Activated CD4-positive, alpha-beta T cell treated with anti-CD3 and anti-CD28 coated beads, Interleukin-2, amount 10 ng/mL, durations not matched to agents 24 days and 14 days (primary cell): ENCODE measurements at places on chromosomes 2 and 18. TPM values are rescaled to one million over a fixed set of nuclear protein-coding genes. Genes with fewer than 3 reads are reported as not detected.

GRCh38 chr2:26175466-26176278, 2.8 kb downstream of the GAREM2 start:
- DNase-seq = no peak
- H3K36me3 ChIP-seq = peaks cover 3% of the 10 kb centered on the region
- no peak overlapping the region for H3K4me3 ChIP-seq
- peaks cover 52% of the 10 kb centered on the region for H3K27me3 ChIP-seq
- no peak overlapping the region for H3K27ac ChIP-seq

GRCh38 chr2:94990956-94991355, 34.6 kb upstream of the MAL start:
- DNase-seq = no peak
- H3K4me3 ChIP-seq = no peak overlapping the region
- peaks cover 23% of the 10 kb centered on the region for H3K27me3 ChIP-seq
- H3K4me1 ChIP-seq = no peaks in the 10 kb centered on the region
- H3K27ac ChIP-seq = no peak overlapping the region
- H3K36me3 ChIP-seq = no peaks in the 10 kb centered on the region

The TLX2 gene
- 0.54 and 0.70 TPM in 2 replicates for total RNA-seq

GRCh38 chr2:28152585-28153280, 239.9 kb upstream of the FOSL2 start:
- no peak for DNase-seq
- H3K4me1 ChIP-seq = no peaks in the 10 kb centered on the region
- H3K4me3 ChIP-seq = no peak overlapping the region
- H3K36me3 ChIP-seq = peaks cover 34% of the 10 kb centered on the region

DNA sequence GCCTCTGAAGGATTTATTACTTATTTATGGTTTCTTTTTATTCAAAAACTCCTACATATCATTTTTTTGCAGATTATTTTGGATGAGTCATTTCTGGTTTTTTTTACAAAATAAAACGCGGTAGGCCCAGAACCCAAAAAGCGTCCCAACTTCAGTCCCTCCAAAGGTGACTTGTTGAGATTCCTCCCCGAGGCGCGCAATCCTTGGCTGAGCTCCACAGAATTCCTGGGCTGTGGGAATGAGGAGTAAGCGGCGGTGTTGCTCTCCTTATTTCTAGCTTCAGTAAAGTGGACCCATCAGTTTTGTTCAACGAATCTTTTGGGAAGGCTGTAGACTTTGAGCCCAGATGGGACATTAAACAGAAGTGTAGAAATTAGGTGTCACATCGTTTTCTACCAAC, 67.0 kb upstream of the RMP24 start:
- no peaks in the 10 kb centered on the region for H3K4me1 ChIP-seq
- no peak overlapping the region for H3K27ac ChIP-seq
- H3K4me3 ChIP-seq = no peak overlapping the region

The SNORC gene
- total RNA-seq = 1.0 and 1.2 TPM in 2 replicates

The MEX3C gene
- 57.4 and 62.6 TPM in 2 replicates for total RNA-seq

DNA sequence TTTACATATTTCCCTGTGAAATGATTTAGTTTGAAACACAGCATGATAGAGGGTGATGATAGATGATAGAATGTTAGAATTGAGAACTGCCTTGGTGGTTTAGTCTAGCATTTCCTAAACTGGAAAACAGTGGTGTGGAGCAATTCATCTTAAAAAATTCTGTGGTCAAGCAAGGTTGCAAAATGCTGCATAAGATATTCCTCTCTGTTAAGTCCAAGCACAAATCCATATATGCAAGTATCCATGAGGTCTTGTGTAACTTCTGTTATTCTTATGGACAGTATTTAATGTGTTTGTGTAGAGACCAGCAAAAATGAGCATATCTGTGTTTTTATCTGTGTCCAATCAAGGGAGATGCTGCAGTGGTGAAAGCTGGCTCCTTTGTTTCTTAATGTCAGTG, 30.0 kb downstream of the CPS1 start:
- H3K4me1 ChIP-seq = no peaks in the 10 kb centered on the region
- no peaks in the 10 kb centered on the region for H3K27me3 ChIP-seq
- no peak overlapping the region for H3K4me3 ChIP-seq

- H3K4me1 ChIP-seq = no peaks in the 10 kb centered on the region
- no peak overlapping the region for H3K27ac ChIP-seq
- DNase-seq = no peak
- H3K4me3 ChIP-seq = no peak overlapping the region
These were observed 10.4 kb downstream of the CIB4 start for GRCh38 chr2:26630669-26631360.

DNA sequence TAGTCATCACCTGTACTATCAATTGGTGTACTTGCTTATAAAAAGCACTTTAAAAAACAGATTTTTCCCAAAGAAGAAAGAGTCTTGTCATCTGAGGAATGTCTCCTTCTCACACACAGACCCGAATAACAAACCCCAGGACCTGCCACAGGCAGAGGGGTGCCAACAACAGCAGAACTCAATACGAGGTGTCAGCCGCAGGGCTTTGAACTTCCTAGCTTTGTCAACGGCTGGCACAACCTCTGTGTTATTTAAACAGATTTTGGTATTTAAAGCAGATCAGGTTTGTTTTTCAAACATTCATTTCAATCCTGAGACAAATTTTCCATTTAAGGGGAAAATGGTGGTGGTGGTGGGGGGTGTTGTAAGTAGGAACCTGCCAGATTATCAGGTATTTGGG, 138.4 kb upstream of the RIOK3 start:
- H3K4me1 ChIP-seq = peaks cover 22% of the 10 kb centered on the region
- no peaks in the 10 kb centered on the region for H3K27me3 ChIP-seq
- no peak for DNase-seq
- no peak overlapping the region for H3K27ac ChIP-seq
- peaks cover 7% of the 10 kb centered on the region for H3K36me3 ChIP-seq

The MDH1B gene
- total RNA-seq = 0.12 and 0.47 TPM in 2 replicates

GRCh38 chr2:71603851-71604725, 150.7 kb downstream of the DYSF start:
- H3K36me3 ChIP-seq = no peaks in the 10 kb centered on the region
- no peak for DNase-seq
- H3K4me3 ChIP-seq = peak overlapping the region; percentile 9

The ZNF514 gene
- total RNA-seq = 8.2 and 8.3 TPM in 2 replicates

DNA sequence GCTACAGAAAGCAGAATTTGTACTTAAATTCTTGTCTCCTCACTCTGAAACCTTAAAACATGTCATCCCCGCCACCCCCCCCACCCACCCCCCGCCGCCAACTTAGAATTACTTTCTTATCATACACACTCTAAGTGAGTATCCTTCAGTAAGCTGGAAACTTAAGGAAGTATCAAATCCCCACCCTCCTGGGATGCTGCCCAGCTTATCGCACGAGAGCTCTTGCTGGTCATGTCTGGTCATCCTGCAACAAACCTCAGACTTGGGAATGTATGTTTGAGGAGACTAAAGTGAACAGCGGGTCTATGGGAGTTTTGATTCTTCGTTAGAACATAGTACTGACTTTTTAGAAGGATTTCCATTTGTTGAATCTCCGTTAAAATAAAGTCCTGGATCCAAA, 203.3 kb downstream of the PTGR3 start:
- no peaks in the 10 kb centered on the region for H3K36me3 ChIP-seq
- no peaks in the 10 kb centered on the region for H3K27me3 ChIP-seq

The CD302 gene
- 0.54 and 0.72 TPM in 2 replicates for total RNA-seq

The MYCN gene
- total RNA-seq = 0.12 TPM in 1 of 2 replicates, not detected in the other

DNA sequence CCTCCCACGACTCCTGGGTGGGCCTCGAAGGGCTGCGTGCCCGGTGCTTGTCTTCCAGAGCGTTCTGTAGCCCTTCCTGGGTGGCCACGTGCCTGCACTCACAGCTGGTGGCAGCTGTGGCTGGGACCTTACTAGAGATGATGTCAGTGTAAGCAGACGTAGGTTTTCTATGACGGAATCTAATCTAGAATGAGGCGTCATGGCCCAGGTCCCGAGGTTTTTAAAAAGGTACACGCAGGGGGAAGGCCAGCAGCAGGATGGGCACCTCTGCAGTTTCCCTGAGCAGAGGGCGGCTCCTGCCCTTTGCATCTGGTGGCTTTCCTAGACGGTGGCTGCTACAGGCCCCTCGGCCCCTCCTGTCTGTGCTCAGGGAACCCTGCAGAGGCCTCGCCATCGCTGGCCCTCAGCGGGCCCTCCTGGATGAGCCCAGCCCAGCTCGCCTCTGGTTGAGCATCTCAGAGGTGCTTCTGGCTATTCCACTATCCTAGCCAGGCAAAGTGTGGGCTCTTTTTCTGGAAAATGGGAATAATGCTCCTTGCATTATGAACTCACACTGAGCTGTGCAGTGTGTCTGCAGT, 49.6 kb upstream of the PXDN start:
- no peak for DNase-seq
- H3K4me3 ChIP-seq = no peak overlapping the region
- H3K4me1 ChIP-seq = peaks cover 3% of the 10 kb centered on the region
- H3K27ac ChIP-seq = no peak overlapping the region
- no peaks in the 10 kb centered on the region for H3K36me3 ChIP-seq

The ARHGAP28 gene
- not detected in 2 replicates for total RNA-seq

GRCh38 chr18:45619062-45619825, 4.0 kb downstream of the SLC14A2 start:
- no peak overlapping the region for H3K4me3 ChIP-seq
- H3K27me3 ChIP-seq = peaks cover 19% of the 10 kb centered on the region
- no peaks in the 10 kb centered on the region for H3K4me1 ChIP-seq
- no peaks in the 10 kb centered on the region for H3K36me3 ChIP-seq

DNA sequence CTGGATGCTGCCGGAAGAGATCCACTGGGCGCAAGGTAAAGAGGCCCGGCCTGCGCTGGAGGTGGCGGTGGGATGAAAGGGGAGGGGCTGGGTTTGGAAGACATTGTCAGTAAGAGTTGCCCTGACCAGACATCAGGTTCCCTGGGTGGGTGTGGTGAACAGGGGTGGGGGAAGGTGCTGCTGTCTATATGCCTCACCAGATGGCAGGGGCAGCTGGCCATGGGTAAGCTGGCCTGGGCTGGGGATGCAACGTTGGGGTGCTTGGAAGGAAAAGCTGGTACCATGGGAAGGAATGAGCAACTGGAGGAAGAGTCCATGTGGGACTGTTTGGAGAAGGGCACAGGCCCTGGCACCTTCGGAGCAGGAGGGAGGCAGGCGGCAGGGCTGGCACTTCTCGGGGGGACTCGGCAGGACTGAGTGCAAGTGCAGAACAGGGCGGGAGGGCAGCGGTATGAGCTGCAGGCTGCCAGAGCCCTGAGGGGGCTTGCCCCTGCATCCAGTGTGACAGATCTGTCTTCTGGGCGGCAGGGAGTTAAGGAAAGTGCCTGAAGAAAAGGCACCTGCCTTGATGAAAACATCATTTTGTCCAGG, 146.4 kb downstream of the DYSF start:
- no peak for DNase-seq
- no peaks in the 10 kb centered on the region for H3K36me3 ChIP-seq
- no peak overlapping the region for H3K4me3 ChIP-seq
- H3K4me1 ChIP-seq = peaks cover 16% of the 10 kb centered on the region
- no peak overlapping the region for H3K27ac ChIP-seq

DNA sequence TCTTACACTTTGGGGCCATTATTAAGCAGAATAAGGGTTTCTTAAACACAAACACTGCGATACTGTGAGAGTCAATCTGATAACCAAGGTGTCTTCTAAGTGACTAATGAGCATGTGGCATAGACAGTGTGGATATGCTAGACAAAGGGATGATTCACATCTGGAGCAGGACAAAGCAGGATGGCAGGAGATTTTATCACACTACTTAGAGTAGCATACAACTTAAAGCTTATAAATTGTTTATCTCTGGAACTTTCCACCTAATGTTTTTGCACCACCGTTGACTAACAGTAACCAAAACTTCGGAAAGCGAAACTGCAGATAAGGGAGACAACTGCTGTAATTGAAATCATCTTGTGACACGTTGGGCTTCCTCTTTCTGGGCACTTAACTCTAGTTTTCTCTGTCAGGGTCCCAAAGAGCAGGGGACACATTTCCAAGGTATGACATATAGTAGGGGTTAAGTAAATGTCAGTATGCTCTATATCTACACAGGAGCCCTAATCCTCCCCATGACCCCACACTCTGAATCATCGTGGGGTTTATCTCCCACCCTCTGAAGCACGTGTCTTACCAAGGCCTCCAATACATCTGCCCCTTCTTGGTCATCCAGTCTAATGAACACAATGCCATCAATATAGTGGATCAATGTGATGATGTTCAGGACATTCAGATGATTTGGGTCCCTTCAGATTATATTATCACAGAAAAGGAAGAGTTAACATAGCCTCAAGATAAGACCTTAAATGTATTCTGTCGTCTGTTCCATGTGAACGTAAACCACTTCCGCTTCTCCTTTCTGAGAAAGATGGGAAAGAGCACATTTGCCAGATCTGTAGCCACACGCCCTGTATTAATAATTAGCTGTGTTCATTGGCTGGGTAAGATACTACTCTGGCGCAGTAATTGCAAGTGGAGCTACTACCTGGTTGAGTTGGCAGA, 78.7 kb downstream of the FTCDNL1 start:
- H3K4me3 ChIP-seq = no peak overlapping the region
- no peak overlapping the region for H3K27ac ChIP-seq
- H3K4me1 ChIP-seq = no peaks in the 10 kb centered on the region
- H3K27me3 ChIP-seq = no peaks in the 10 kb centered on the region
- no peaks in the 10 kb centered on the region for H3K36me3 ChIP-seq

- no peaks in the 10 kb centered on the region for H3K4me1 ChIP-seq
- no peak overlapping the region for H3K4me3 ChIP-seq
- H3K27me3 ChIP-seq = peaks cover 17% of the 10 kb centered on the region
- no peak for DNase-seq
- H3K27ac ChIP-seq = no peak overlapping the region
These were observed 36.5 kb upstream of the SIX2 start for GRCh38 chr2:45045706-45046105.

- no peaks in the 10 kb centered on the region for H3K27me3 ChIP-seq
- peak overlapping the region; percentile 99 for H3K4me3 ChIP-seq
- H3K4me1 ChIP-seq = peaks cover 43% of the 10 kb centered on the region
These were observed 750 bp upstream of the RMP24 start for GRCh38 chr18:35971661-35972196.

GRCh38 chr2:114534116-114535084, 92.0 kb downstream of the DPP10 start:
- DNase-seq = no peak
- H3K36me3 ChIP-seq = no peaks in the 10 kb centered on the region
- H3K27ac ChIP-seq = no peak overlapping the region
- H3K27me3 ChIP-seq = no peaks in the 10 kb centered on the region
- H3K4me3 ChIP-seq = no peak overlapping the region
- H3K4me1 ChIP-seq = no peaks in the 10 kb centered on the region

DNA sequence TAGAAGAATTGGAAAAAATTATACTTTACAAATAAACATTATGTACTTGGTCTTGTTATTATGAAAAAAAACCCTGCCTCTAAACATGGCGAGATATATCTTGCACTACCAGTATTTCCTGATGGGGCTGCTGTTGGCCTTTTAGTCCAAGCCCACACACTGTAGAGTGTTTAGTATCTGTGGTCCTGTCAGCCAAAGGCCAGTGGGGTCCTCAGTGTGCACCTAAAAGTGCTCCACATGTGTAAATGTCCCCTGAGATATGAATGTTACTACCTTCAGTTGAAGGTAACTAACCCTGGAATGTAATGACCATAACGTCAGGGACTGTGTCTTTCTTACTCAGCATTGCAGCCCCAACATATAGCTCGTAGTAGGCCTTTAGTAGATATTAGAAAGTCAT, 71.1 kb upstream of the HK2 start:
- H3K4me3 ChIP-seq = no peak overlapping the region
- DNase-seq = no peak
- H3K27me3 ChIP-seq = peaks cover 5% of the 10 kb centered on the region
- H3K27ac ChIP-seq = no peak overlapping the region
